ENCODE measurements at places on chromosomes 5 and 9.

- no peak for DNase-seq
Measured at GRCh38 chr5:7391215-7391614, 4.7 kb upstream of the ADCY2 start.

GRCh38 chr9:131091352-131091992 is 4.9 kb upstream of the AIF1L start:
- no peak for DNase-seq

- no peak for DNase-seq
Measured at GRCh38 chr9:91220021-91220420, 141.7 kb downstream of the AUH start.

DNA sequence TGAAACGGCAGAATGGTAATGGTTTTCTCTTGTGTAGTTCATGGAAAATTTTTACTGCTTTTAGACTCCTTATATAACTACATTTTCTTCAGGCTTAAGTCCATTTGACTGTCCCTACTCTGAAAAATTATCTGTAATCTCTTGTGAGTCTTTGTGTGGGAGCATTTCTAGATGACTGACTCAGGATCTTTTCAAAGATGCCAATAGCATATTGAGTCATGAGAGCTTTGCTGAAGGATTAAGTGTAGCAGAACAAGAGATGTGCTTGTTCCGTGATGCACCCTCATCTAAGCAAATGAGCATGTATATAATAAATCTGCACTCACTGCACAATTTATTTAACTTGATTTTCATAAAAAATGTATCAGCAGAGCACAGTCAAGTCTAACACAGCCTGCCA is 298.7 kb upstream of the CDH6 start:
- DNase-seq = no peak

- no peak for DNase-seq
Measured at GRCh38 chr5:142783601-142784341, 13.6 kb downstream of the ARHGAP26 start.

GRCh38 chr9:4389755-4390154 is 89.9 kb upstream of the GLIS3 start:
- no peak for DNase-seq

GRCh38 chr5:79048437-79048836 is 21.0 kb downstream of the DMGDH start:
- no peak for DNase-seq

- no peak for DNase-seq
Measured at GRCh38 chr5:129622531-129622930, 125.4 kb upstream of the MINAR2 start.

GRCh38 chr9:121463026-121463807 is 36.4 kb downstream of the GGTA1 start:
- DNase-seq = no peak

DNA sequence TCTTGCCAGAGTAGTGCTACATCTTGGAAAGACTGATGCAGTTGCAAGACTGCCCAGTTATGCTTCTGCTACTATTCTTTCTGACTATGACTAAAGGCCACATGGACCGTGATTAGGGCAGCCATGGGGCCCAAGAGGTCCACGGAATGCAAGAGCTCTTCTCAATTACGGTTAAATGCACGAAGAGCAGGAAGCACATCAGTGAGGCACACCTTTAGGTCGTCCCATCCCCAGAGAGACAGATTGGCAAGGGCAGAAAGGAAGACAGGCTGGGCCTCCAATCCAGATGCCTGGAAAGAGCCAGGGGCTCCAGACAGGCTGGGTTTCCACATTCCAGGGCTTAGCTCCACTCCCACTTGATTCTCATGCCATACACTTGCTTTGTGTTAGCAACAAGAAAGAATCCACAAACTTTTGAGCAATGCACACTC is 132.3 kb upstream of the SLIT3 start:
- DNase-seq = no peak

GRCh38 chr9:85527331-85528020 is 214.3 kb downstream of the AGTPBP1 start:
- DNase-seq = no peak

DNA sequence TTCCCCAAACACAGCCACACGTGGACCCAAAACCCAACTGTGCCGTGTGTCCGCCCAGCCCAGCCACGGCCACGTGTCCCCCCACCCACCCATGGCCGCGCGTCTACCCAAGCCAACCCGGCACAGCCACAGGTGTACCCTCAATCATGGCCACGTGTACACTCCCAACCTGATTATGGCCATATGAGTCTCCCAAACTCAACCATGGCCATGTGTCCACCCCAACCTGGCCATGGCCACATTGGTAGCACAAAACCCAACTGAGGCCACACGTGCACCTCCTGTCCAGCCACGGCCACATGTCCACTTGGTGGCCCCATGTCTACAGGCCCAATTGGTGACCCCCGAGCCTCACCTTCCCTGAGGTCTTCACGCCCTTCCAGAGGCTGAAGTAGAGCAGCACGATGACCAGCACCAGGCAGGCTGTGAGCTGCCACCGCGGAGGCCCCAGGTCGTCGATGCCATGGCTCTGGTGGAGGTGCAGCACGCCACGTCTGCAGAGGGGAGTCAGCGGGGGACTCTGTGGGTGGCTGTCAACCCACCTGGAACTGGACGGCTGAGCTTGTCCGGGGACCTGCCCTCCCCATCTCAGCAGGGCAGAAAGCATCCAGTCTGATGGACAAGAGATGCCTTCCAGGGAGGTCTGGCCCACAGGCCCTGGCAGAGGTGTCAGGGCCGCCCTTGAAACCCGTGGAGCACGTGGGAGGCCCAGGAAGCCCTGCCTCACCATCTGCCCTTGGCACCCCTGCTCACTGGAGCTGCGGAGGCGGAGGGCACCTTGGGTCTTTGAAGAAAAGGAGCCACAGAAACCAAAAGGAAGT is 23.5 kb downstream of the SLC6A3 start:
- no peak for DNase-seq

GRCh38 chr9:90801241-90801972 is at the start of gene SYK:
Gene SYK (plus strand): TSS chr9:90801819. CDS start chr9:90843899, 42,080 bp downstream.
- no peak for DNase-seq

DNA sequence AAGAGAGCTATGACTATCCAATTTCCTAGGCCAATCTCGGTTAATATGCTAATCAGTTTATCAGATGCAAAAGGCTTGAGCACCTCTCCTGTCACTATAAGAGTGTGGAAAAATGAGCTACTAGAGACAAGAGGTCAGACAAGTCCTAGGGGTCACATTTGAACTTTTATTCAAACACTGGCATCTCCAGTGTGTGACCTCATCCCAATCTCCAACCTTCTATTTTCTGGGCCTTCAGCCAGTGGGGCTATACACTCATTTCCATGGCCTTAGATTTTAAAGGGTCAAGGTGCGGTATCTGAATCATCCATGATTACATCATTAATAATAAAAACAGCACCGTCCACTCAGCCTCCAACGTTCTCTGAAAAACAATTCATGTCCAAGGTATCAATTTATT is 139.6 kb upstream of the LRRTM2 start:
- no peak for DNase-seq

- no peak for DNase-seq
Measured at GRCh38 chr9:135619599-135619886, 19.8 kb downstream of the GLT6D1 start.

GRCh38 chr5:66739021-66739420 is 142.8 kb downstream of the MAST4 start:
- no peak for DNase-seq

- DNase-seq = no peak
Measured at GRCh38 chr9:98201102-98201501, 8.7 kb upstream of the CORO2A start.

GRCh38 chr5:158769079-158769478 is 330.6 kb downstream of the EBF1 start:
- DNase-seq = no peak

DNA sequence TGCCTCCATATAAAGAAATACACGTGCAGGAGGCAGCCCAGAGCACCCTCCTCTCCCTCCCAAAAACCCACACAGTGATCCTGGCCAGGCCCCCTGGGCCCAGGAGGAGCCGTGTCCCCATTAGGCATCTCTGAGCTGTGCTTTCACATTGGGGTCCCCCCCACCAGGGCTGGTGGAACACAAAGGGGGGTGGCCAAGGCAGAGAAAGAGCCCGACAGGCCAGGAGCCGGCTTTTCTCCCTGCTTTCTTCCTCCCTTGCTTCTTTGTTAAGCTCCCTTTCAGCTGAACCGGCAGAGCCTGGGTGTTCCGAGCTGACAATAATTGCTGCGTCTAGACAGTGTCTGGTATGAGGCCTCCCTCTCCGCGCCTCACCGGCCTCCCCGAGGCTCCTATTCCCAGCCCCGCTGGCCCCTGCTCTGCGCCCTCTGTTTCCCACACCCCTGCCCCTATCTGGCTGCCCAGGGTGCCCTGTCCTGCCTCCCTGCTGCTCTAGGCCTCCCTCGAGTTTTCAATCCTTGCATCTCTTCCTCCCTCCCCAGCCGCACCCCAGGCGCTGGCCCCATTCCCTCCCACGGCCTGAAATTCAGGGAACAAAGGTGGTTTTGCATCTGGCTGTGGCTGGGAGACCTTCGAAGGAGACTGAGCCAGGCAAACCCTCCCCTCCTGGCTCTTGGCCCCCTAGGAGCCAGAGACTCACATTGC is 120.6 kb downstream of the C9orf50 start:
- no peak for DNase-seq

DNA sequence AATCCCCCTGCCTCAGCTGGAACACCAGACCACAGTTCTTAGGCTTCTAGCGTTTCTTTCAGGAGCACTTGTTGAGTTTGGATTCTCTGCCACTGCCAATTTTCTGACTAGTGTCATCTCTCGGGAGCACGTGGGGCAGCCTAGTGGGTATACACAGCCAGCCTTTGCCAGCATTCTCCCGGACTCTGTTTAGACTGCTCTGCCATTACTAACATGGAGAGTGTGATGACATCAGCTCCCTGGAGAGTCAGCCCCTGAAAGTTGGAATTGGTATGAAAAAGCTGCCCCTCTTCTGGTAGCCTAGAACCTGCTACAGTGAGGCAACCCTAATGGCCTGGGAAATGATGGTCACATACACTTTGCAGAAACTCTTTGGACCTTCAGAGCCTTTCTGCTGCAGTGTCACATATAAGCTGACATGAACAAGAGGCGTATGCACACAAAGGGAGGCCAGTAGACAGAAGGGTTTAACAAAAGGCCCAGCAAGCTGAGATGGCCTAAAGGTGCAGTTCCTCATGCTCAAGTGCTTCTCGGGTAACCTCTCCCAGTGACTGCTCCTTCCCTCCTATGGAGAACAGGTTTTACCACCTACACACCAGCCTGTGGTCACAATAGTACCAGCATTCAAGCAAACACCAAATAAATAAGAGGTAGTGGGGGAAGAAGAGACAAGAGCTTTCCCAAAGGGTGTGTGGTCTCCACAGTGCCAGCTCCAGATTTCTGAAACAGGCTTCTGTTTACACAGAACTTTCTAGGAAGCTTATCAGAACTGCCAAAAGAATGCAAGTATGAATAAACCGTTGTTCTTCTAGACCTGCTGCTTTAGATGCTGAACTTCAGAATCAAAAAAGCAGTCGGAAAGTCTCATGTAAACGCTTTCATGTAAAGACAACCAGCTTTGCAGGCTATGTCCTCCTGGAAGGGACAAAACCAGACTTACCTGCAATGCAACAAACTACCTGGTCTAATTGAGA is 16.5 kb downstream of the SPACA9 start:
- no peak for DNase-seq

DNA sequence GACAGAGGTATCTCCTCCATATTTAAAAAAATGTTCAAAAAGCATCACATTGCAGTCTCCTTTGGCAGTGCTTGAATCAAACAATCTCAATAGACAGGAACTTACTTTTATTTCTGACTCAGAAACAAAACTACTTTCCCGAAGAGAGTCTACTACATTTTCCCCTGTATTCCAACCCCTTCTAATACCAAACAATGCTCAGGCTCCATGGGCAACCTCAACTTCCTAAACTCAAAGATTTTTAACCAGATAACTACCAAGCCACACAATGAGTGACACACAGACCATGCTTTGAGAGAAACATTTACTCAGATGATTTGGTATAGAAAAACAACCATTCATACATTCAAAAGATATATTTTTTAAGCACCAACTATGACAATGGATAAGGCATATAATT is 70.5 kb downstream of the APBA1 start:
- no peak for DNase-seq

DNA sequence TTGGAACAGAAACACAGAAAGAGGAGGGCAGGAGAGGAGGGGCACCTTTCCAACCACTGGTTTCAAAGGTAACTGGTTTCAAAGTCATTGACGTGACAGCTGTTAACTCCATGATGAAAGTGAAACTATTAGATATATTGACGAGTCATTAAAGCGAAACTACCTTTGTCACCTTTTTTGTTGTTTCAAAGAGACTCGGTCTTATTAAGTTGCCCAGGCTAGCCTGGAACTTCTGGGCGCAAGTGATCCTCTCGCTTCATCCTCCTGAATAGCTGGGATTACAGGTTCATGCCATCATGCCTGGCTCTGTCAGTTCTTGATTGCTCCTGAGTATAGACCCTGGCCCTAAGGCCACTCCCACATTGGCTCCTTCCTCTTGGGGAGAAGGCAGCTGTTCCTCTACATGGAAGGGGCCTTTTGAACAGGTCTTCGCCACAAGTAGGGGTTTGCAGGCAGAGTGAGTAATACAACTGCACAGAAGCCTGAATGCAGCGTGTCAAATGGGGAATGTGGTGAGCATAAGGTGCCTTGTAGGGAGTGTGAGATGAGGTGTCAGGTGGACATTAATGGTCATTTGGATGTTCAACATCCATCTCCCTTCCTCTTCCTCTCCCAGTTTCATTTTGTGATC is 3.4 kb upstream of the F12 start:
- DNase-seq = no peak

DNA sequence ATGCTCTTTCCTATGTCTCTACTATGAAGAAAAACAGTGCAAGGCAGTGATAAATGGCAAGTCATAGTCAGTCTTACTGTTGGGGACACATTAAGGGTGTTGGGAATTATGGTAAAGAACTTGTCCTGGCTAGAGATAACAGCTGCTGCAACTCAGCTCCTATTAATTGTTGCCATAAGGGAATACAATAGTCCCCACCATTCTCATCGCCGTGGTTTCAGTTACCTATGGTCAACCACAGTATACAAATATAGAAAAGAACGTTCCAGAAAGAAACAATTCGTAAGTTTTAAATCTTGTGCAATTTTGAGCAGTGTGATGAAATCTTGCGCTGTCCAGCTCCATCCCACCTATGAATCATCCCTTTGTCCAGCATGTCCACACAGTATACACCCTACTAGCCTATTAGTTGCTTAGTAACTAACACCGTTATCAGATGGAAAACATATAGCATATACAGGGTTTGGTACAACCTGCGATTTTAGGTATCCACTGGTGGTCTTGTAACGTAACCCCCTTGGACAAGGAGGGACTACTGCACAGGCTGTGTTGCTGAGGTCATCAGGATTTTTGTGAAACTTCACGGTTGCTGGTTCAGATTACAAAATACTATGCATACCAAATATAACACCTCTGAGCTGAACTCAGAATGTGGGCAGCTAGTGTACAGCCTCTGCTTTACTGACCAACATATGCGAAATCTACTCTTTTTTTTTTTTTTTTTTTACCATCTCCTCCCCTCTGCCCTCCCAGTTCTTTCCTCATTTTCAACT is 53.5 kb downstream of the ZFR start:
- no peak for DNase-seq

Data from stimulated activated CD8-positive, alpha-beta memory T cell treated with anti-CD3 and anti-CD28 coated beads, Interleukin-7, amount 100 ng/mL, for 1 hour (primary cell).